ENCODE measurements at places on chromosomes 7 and 10.

GRCh38 chr7:98223351-98223897 lies 12.2 kb downstream of the BHLHA15 start:
- DNase-seq = no peak

DNA sequence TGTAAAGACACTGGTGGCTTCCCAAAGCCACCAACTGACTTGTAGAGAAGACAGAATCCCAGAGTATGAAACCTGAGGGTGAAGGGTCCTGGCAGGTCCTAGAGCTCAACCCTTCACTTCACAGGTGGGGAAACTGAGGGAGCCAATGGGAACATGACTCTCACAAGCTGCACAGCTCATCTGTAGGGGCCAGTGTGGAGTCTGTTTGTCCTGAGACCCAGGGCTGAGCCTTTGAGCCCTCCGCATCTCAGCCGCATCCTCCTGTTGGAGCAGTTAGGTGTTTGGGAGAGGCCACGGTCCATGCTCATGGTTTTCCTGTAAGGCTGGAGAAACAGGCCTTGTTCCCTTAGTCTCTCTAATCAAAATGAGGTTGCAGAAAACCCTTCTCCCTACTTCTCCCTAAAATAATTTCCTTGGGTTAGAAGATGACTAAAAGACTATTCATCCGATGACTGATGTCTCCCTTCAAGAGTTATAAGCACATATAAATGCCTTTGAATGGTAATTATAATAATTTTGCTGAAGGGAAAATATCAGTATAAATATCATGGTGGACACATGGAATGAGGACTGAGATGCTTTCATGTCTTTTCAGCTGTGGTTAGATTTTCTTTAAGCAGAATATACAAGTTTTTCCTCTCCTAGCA lies 10.3 kb downstream of the HTRA1 start:
- no peak for DNase-seq

DNA sequence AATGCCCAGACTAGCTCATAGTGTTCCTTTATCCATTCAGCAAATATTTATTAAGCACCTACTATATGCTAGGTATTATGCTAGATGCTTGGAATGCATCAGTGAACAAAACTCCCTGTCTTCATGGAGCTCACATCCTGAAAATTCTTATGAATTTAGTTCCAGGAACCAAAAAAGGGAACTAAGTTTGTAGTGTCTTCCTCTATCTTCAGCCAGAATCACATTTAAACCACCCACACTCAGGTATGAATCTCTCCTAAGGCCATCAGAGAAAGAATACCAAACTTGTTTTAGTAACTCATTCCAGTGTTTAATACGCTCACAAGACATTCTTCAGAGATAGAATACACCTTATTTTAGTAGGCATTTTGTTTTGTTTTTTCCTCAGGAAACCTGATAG lies 10.1 kb upstream of the EGR2 start:
- DNase-seq = no peak

GRCh38 chr10:63822496-63822895 lies 301.3 kb downstream of the REEP3 start:
- no peak for DNase-seq

- no peak for DNase-seq
Measured at GRCh38 chr7:80807166-80807900, 111.5 kb downstream of the SEMA3C start.

- DNase-seq = no peak
Measured at GRCh38 chr7:28107960-28108359, 72.6 kb downstream of the JAZF1 start.

- DNase-seq = no peak
Measured at GRCh38 chr7:125927556-125927955, 997.9 kb upstream of the POT1 start.

GRCh38 chr10:86152911-86153310 lies 213.7 kb downstream of the GRID1 start:
- DNase-seq = no peak

- no peak for DNase-seq
Measured at GRCh38 chr7:69906283-69906995, 308.2 kb downstream of the AUTS2 start.

- DNase-seq = no peak
Measured at GRCh38 chr10:6320320-6321010, 117.7 kb downstream of the PFKFB3 start.

- DNase-seq = no peak
Measured at GRCh38 chr10:112409299-112409698, 35.4 kb downstream of the ACSL5 start.

GRCh38 chr10:100306861-100307260 lies 20.4 kb upstream of the BLOC1S2 start:
- DNase-seq = no peak

- DNase-seq = no peak
Measured at GRCh38 chr7:45649560-45650346, 75.6 kb downstream of the ADCY1 start.

GRCh38 chr10:49299816-49300139 lies 808 bp downstream of the C10orf71 start:
- DNase-seq = no peak

DNA sequence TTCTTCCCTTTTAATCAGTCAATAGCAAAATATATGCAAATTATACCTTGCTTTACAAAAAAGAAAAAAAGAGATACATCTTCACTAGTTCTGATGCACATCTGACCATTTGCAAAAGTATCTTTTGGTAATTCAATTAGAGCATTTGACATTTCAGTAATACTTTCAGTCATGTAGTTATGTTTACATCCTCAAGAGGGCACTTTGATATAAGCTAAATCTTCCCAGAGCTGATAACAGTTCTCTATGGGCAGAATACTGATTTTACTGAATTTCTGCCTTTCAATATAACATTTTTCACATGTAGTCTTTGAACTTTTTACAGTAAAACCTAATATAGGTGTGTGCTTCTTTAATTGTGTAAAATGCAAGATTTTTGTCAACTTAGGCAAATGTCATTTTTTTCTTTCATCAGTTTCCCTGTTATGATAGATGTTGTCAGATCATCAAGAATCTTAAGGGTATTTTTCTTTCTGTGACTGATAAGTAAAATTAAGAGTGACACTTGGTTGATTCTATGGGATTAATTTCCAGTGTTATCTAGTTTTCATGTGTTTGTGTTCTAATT lies 703.5 kb upstream of the SEMA3D start:
- no peak for DNase-seq

All from stimulated activated CD4-positive, alpha-beta T cell treated with anti-CD3 and anti-CD28 coated beads, TNF-alpha, amount 100 ng/mL, for 48 hours (primary cell).